ENCODE measurements at places on chromosomes 7 and 10.

GRCh38 chr7:104362756-104363155 lies 34.4 kb downstream of the LHFPL3 start:
- no peak for DNase-seq

DNA sequence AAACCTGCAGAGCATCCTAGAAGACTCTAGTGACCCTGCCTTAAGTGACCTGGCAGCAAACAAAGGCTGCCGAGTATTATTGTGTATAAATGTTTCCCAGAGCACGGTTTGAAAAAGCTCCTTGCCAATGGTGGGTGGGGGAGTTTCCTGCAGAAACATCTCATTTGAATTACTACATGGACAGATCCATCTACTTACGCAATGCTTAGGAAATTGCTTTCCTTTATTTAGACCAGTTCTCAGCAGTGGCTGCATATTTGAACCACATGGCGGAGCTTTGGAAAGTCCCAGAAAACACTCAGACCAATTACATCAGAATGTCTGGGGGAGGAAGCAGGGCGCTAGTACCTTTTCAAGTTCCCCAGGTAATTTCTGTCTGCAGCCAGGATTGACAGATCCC lies 560.9 kb downstream of the SDK1 start:
- no peak for DNase-seq

- DNase-seq: no peak
Observed at GRCh38 chr10:47021850-47022249, 110.6 kb downstream of the PTPN20 start.

DNA sequence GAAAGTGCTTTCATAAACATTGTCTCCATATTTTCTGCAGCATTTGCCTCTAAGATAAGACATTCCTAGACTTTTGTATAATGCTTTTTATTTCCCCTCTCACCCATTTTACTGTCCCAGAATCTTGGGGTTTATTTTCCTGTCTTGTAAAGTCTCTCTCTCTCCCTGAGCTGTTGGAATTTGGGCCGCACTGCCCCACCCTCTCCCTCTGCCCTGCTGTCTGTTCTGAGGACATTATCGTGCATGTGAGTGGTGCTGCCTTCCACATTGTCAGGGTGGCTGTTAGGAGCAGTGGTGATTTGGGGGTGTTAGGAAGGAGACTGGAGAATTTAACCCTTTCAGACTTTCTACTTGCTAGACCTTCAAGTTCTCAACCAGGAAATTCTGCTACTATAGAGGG lies 16.7 kb downstream of the LRMDA start:
- DNase-seq: no peak

GRCh38 chr10:71475243-71475871 lies 78.6 kb downstream of the CDH23 start:
- DNase-seq: no peak

DNA sequence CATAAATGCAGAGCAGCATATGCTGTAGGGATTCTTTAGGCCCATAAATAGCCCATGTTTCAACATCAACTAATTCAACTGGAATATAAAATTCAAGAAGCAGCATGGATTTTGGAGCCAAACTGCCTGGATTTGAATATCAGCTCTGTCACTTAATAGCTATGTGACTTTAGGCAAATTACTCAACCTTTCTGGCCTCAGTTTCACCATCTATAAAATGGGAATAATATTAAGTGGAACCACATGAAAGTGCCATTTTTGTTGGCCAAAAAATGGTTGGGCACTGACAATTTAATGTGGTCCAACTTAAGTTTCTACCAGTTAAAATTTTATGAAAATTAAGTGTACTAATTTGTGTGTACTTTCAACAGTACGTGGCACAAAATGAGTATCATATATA lies 98.1 kb downstream of the GSAP start:
- no peak for DNase-seq

- DNase-seq: no peak
Observed at GRCh38 chr7:33882040-33882837, 23.1 kb upstream of the BMPER start.

- no peak for DNase-seq
Observed at GRCh38 chr7:155935005-155935557, 122.8 kb upstream of the SHH start.

DNA sequence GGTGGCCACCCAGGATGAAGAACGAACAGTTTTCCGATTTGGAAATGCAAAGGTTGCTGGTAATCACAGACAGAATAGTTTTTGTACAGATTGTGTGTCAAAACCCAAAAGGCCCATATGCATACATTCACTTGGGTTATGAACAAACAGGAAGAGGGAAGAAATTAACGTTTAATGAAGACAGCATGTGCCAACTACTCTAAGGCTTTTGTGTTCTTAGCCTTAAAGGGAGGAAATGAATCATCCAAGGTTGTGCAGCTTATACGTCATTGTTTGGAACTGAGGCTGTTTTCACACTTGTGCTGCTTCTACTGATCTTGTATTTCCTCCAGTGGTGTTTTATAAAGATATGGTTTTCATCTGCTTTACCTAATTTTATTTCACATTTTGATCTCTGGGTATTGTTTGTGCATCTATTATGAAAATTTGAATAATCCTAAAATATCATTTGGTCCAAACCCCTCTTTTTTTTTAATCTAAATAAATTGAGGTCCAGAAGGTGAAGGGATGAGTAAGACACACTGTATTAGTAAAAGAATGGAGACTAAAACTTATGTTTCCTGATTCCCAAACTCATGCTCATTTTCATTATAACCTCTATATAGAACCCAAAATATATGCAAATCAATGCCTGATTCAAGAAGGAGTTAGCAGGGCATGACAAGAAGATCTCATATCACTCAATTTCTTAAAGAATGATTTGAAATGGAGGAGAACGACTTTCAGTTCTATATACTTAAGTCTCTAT lies 373.1 kb downstream of the THSD7A start:
- peak; percentile 95 for DNase-seq

DNA sequence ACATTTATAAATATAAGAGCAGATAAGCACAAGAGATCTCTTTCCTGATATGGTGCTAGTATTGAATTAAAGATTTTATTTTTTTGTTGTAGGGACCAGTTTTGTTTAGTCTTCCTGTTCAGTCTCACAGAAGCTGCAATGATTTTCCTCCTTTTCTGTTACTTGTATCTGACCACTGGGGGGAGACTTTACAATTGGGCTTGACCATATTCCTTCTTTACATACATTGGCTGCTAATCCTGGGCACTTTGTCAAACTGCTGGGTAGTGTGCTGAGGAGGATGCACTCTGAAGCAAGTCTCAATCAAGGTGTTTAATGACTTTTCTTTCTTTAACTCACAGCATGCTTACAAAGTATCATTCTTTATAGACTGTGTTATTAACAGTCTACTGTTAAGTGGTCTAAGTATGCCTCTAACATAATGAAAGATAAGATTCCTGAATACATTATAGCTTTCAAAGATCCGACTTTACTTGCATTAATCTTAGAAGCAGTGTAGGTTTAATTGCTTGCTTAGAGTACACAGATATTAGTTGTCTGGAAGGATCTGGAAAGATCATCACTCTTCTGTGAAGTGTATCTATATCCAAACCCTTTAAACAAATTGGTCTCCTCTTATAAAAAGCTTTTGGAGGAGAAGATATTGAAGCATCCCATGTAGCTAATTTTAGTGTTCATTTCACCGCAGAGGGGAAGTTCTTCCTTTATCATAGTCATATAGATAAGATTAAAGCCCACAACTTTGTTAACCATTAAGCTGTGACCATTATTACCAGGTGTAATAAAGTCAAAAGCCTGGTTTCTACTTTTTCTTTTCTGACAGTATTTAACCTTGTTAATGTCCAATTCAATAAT lies 3.1 kb downstream of the PALS2 start:
- DNase-seq: peak; percentile 89

All from SK-MEL-5 (cell line).